Adipocyte (in vitro differentiated cells): ENCODE measurements at places on chromosomes 16 and 17.
A peak's percentile ranks its signal among the peaks of the same experiment; 100 is the strongest.

DNA sequence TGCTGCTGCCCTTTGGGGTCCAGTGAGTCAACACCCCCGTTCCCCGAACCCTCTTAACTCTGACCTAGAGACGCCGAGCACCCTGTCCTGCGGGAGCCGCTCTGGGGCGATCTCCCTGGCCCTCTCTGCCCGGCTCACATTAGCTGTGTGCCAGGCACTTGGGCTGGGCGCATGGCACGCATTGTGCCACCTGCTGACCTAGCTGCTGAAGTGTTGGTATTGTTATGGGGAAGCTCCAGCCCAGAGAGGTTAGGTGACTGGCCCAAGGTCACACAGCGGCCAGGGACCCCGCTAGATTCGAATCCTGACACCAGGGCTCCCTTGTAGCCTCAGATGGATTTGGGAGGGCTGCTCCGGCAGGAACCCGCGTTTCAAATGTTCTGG lies 1.1 kb downstream of the HSD17B1 start:
- DNase-seq, result no peak

DNA sequence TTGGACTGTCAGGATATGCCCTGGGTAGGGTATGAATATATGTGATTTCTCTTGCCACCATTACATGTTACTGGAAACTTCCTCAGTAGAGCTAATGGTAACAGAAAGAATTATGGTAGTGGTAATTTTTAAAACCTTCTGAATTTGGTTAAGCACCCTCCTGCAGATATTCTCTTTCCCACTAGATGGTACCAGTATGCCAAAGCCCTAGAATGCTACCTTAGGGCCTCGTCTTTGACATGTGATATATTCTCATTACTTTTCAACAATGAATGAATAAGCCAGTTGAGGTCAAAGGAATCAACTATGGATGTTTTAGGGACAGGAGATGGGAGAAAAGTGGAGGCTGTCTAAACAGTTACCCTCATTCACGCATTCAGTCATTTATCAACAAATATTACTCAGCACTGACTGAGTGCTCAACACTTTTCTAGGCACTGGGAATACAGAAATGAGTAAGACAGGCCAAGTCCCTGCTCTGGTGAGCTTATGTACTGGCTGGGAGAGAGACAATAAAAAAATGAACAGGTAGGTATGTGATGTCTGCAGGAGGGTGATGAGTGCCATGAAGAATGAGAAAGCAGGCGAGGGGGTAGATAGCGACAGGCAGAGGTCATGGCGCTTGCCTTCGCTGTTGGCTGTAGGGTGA lies 14.7 kb downstream of the CDH13 start:
- DNase-seq, result peak; percentile 54

DNA sequence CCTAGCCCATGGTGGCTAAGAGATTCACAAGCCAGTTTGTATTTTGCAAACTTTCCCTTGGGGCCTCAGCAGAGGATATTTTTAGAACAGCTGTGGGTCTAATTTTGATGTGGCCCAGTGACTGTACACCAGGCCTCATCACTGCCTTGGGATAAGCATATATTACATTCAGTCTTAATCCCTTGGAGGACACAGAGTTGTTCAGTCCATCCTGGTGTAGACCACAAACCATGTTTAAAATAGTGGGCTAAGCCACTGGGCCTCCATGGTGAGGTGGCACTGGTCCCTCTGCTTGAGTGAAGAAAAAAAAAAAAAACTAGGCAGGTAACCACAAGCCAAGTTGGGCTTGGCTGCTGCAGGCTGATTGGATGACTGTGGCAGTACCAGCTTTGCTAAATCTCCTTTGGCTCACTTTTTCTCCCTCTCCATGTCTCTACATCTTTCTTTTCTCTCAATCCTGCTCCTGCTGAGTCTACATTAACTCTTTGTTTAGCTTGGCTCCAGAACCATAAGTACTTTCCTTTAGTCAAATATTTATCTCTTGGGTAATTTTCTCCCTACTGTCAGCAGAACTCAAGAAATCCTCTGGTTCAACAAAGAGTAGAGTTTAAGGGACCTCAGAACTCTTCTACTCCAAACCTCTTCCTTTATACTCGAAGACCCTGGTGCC lies 120.0 kb upstream of the TBX2 start:
- peak; percentile 19 for DNase-seq

- no peak for DNase-seq
These were observed 15.9 kb upstream of the ARHGAP17 start for GRCh38 chr16:25031132-25031440.

- DNase-seq, result no peak
These were observed 33.5 kb downstream of the ADAM11 start for GRCh38 chr17:44792276-44792675.

DNA sequence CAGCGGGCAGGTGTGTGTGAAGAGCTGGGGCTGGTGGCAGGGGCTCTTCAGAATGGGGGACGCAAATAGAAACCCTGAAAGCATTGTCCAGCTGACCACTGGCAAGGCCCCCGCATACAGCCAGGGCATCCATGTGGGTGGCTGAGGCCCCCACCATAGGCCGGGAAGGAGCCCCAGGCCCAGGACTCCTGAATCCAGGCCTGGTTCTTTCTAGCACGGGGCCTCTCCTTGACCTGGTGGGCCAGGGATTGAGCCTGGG lies 200.5 kb downstream of the NTN1 start:
- DNase-seq, result no peak

- DNase-seq, result no peak
These were observed 4.1 kb upstream of the FAAP100 start for GRCh38 chr17:81556175-81556691.

GRCh38 chr16:68972720-68973119 lies 129.4 kb downstream of the TANGO6 start:
- no peak for DNase-seq

DNA sequence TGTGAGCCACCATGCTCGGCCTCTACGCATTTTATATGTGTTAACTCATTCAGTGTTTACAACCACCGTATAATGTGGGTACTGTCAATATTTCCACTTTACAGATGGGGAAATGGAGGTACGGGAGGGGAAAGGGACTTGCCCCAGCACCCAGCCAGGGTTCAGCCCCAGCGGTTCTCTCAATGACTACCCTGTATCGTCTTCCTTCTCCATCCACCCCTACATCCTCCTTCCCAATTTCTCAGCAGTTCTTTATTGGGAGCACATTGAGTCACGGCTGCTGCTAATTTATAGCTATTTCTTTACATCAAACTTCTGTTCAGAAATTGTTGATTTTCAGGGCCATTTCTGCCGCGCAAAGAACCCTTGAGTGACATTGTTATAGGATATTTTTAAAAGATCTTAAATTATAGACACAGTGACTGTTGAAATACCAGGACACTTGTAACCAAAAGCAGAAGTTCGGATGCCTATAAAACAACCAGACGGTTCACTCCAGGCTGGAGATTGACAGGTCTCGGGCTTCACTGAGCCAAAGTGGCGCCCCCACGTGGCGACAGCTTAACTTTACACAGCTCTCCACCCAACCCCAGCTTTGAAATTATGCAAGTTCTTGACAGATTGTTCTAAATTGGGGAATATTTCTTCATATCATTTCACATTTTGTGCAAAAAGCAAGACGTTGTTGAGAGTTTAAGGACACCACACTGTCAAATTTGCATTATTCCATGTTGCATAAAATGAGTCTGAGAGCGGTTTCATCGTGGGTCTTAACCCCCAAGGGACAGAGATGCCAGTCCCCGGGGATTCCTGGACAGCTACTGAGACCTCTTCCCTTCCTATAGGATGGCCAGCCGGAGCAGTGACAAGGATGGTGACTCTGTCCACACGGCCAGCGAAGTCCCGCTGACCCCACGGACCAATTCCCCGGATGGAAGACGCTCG lies 11.8 kb downstream of the SYT17 start:
- peak; percentile 77 for DNase-seq
